Smooth muscle cell of bladder (primary cell): ENCODE measurements at places on chromosomes 13 and 19. TPM values are rescaled to one million over a fixed set of nuclear protein-coding genes. Genes with fewer than 3 reads are reported as not detected.

Gene PAN3
- 10.4 and 11.7 TPM in 2 replicates for total RNA-seq

Gene CPT1C
- total RNA-seq = 29.2 and 40.4 TPM in 2 replicates

Gene PSMC4
- 90.0 and 92.2 TPM in 2 replicates for total RNA-seq

Gene LGI4
- total RNA-seq = 0.28 and 0.46 TPM in 2 replicates

Gene IZUMO4
- 1.0 and 1.6 TPM in 2 replicates for total RNA-seq

Gene PLPPR3
- 0.57 and 1.1 TPM in 2 replicates for total RNA-seq

Gene ZIC2
- total RNA-seq = not detected in 2 replicates

Gene TINCR
- total RNA-seq = 0.09 and 0.28 TPM in 2 replicates
